Stimulated activated CD8-positive, alpha-beta memory T cell treated with anti-CD3 and anti-CD28 coated beads, Interleukin-2, amount 100 ng/mL, for 1 hour (primary cell): ENCODE measurements at places on chromosomes 5 and 9.

GRCh38 chr9:128505414-128505765, 871 bp downstream of the GLE1 start:
- no peak for DNase-seq

- DNase-seq = no peak
Observed at GRCh38 chr9:79390077-79390698, 181.6 kb upstream of the TLE4 start.

DNA sequence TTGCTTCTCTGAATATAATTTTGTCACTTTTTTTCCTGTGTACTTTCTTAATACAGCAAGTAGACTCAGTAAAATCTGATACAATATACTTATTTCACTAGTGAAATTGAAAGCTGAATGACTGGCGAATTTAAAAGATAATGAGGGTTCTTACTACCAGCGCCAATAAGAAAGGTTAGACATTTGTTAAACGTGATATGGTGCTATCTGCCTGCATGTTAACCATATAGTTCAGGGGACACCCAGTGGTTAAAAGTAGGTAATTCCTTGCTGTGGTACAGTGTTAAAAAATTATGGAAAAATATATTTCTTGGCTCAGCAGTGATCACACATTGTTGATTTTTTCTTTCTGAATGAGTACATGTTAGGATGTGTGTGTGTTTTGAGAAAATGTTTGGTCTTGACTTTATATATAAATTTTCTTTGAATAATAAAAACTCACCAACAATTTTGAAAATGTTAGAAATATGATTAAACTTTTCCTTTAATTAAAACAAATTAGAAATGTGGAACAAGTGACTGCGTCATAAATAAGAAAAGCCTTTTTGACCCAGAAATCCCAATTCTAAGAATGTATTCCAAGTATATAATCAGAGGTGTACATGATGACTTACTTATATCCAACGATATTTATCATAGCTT, 25.8 kb downstream of the CAST start:
- DNase-seq = no peak

DNA sequence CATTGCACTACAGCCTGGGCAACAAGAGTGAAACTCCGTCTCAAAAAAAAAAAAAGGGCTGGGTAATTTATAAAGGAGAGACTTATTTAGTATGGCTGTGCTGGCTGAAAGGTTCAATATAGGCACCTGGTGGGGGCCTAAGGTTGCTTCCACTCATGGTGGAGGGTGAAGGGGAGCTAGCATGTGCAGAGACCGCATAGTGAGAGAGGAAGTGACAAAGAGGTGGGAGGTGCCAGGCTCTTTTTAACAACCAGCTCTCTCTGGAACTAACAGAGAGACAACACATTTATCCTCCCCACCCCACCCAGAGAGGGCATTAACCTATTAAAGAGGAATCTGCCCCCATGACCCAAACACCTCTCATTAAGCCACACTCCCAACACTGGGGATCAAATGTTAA, 28.9 kb upstream of the SERINC5 start:
- no peak for DNase-seq

- DNase-seq = no peak
Observed at GRCh38 chr5:82620957-82621600, 342.9 kb upstream of the RPS23 start.

DNA sequence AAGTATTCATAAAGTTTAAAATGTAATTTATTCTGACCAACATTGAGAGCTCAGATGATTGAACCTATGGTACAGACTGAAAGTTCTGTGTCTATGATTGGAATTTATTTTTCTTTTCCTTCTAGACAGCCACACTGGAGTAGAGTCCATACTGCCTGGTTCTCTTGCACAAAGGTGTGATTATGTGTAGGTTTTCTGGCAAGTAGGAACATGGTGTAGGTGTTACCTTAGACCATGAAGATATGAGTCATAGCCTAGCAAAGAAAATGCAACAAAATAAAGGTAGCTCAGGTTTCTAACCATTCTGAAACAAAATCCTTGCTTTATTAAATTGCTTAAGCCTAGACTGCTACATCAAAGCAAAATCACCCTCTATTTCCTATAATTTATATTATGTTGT, 143.4 kb downstream of the CDH12 start:
- no peak for DNase-seq

DNA sequence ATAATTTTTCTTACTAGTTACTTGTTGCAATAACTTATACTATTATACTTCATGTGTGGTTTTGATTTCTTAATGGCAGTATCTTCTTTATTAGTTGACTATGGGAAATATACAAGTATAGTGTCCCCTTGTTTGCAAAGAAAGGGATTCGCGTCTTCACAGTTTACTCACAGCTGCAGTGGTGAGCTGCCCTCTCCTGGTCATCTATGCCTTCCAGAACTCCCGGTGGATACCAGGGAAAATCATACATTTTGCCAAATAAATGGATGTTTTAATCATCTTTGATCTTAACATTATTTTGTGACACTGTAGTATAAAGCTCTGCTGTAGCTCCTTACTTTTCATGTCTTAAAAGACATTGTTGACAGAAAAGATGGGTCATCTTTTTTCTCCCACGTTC, 142.0 kb downstream of the ZCCHC7 start:
- no peak for DNase-seq

DNA sequence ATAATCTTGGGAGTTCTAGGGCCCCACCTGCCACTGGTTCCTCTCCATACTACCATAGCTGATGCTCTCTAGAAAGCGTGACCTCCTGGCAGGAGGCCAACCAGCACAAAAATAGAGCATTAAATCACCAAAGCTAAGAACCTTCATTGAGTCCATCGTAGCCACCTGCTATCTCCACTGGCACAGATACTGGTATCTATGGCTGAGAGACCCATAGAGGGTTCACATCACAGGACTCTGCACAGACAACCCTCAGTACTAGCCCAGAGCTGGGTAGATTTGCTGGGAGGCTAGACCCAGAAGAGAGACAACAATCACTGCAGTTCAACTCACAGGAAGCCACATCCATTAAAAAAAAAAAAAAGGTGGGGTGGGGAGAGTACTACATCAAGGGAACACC, 509.1 kb downstream of the DTWD2 start:
- DNase-seq = no peak

- no peak for DNase-seq
Observed at GRCh38 chr5:128532127-128532526, 5.9 kb downstream of the FBN2 start.

GRCh38 chr9:130421802-130422276, 22.9 kb upstream of the ASS1 start:
- no peak for DNase-seq

- DNase-seq = no peak
Observed at GRCh38 chr5:147216552-147217154, 18.2 kb upstream of the STK32A start.

DNA sequence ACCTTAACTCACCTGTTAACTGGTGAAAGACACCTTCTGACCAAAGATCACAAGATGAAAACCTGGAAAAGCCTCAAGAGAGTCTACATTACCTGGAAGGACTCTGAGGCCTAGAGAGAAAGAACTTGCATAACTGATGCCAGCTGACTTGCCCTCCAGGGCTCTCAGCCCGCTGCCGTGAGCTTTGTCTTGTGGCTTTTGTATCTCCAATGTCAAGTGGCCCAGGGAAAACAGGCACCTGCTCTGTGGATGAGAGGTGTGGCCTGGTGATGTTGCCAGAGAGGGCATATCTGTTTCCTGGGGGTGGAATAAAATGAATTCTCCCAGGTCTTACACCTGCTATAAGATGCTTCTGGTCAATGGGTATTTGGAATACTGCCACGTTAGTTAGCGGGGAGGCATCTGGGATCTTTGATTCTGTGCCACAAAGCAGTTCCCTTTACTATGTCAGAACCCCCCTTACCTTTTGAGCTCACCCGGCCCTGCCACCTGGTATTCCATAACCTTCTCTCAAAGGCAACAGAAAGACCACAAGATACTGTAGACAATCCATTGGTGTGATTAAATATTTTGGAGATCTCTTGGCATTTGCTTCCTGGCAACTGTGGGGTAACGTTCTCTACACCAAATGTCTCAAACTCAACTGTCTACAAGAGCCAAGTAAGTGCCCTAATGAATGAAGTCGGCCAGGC, 54.9 kb upstream of the N4BP3 start:
- DNase-seq = no peak

- no peak for DNase-seq
Observed at GRCh38 chr9:135926402-135927194, 19.3 kb upstream of the CAMSAP1 start.

DNA sequence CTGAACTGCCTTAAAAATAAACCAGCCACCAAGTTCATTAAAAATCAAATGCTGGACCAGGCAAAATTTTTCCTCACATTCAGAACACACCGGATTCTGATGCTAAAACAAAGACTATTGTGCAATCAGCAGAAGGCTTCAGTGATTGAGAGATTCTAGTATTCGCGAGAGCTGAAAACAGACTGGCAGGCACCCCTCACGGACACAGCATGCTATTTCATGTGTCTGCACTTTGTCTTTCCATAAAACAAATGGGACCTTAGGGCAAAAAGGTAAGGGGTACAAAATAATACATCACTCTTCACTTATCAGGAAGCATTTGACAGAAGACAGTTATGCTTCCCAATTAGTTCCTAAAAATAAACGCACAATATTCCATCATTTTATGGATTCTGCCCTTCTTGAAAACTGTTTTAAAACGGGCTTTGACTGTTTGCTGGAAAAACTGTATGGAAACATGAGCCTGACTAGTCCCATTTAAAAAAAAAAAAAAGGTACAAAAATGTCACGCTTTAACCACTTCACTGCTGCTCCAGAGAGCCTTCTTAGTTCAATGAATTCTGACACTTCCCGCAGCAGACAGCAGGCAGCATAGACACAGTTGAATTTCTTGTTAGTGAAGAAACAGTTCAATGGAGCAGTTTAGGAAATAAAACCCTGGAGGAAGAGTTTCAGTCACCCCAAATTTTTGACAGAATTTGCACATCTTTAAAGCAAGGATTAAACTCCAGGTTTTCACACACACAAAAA, 99.2 kb downstream of the MED27 start:
- DNase-seq = no peak

GRCh38 chr5:80937584-80938356, 22.4 kb upstream of the RASGRF2 start:
- no peak for DNase-seq

GRCh38 chr9:38309324-38310195, 82.9 kb upstream of the ALDH1B1 start:
- DNase-seq = no peak

DNA sequence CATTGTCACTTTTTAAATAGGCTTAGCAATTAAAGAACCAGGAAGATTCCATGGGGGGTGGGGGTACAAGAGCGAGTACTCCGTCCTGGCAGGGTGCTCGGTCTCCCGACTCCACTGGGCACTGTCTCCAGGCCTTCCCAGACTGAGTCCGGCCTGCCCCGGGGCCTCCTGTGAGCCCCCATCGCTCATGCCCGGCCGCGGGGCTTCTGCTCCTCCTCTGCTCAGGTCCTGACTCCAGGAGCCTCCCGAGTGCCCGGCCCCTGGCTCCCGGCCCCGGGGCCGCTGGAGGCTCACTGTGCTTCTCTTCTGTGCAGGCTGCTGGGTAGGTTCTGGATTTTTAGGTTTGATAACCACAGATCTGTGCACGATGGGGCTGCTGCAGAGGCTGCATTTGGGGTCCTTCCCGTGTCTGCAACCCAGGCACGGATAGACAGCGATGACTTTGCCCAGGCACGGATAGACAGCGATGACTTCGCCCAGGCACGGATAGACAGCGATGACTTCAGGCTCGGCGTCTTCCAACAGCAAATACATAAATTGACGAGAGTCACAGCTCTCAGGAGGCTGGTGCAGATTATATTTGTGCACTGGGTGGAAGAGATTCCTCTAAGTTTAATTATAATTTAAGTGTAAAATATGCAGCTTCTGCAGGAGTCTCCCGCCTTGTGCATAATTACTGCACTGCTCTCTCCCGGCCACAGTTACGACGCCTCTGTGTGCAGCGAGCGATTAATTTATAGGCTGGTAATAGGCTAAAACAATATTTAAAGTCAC, 74.8 kb upstream of the RXRA start:
- DNase-seq = no peak

DNA sequence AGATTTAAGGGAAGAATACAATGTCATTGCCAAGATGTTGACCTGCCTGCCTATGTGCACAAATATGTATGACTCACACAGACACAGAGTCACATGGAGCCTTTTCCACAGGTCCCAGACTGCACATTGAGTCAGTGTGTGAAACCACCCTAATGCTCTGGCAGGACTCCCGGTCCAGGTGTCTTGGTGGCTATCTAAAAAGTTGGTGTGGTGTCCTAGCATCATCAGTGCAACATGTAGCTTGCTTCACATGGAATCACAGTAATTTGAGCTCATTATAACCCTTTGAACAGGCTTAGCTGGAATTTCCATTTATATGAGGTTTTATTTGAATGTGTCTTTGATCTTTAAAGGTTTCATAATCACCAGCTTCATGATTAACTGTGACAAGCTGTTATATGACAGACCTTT, 10.7 kb downstream of the IFNA5 start:
- DNase-seq = no peak

GRCh38 chr5:159928122-159928909, 12.0 kb downstream of the ADRA1B start:
- no peak for DNase-seq

DNA sequence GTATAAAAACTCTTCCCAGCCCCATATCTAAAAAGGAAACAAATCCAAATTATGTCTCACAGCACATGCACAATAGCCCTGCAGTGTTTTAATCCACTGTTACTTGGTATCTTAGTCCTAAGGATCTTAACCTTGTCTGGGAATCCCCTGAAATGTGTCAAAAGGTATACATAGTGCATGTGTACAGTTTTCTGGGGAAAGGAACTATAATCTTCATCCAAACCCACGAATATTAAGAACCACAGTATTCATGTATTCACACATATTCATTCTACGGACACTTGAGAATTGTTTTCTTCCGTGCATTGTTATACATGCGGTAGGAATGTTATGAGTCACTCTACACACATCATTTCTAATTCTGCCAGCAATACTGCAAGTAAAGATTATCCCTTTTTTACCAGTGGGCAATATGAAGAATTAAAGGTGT, 47.8 kb upstream of the SNX2 start:
- no peak for DNase-seq

DNA sequence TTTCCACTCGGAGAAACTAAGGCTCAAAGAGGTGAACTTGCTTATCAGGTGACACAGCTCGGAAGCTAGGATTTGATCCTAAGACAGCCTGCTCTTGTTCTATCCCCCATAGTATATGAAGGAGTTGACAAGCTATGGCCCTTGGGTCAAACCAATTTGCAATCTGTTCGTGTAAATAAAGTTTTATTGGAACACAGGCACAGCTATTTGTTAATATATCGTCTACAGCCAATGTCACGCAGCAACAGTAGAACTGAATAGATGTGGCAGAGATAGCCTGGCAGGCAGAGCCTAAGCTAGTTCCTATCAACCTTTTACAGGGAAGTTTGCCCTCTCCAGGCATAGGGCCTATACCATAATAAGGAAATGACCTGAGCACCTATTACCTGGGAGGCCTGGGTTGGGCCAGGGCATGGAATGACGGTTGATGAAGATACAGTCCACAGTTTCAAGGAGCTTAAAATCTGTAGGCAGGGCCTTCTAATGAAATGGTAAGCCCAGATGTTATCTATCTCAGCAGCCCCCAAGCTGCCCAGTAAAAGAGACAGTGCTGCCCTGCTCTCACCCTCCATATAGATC, 179.0 kb downstream of the TTLL11 start:
- no peak for DNase-seq
